ENCODE measurements at places on chromosomes 12 and 14.

DNA sequence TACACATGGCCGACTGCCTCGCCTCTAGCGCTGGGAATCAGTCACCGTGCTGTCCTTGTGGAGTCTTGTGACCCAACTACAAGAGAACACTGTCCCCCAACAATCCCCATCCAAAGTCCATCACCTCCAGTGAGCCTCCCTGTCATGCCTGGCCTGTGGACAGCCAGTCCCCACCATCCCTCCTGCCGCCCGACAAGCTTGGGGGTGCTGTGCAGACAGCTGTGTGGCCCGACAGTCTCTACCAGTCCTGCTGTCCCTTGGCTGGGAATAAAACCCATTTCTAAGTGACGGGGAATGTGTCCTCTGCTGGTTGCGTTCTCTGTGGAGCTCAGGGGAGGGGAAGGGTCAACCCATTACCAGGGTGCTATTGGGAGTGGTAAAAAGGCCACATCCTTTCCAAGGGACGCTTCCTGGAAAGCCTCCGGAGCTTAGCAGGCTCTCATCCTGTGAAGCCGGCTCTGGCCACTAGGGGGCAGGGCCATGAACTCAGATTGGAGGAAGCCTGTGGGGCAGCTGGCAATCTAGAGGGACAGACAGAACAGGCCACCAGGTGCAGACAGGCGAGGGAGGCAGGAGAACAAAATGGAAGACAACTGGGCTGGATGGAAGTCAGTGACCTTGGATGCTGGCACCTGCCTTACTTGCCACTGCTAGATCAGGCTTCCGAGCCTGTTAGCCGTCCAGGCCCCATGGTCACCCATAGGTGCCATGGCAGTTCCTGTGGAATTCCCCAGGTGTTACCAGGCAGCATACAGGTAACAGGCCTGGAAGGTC, 12.0 kb upstream of the BLTP3B start:
- DNase-seq: peak; percentile 71

GRCh38 chr12:109900752-109901580, 892 bp downstream of the TCHP start:
- no peak for DNase-seq

DNA sequence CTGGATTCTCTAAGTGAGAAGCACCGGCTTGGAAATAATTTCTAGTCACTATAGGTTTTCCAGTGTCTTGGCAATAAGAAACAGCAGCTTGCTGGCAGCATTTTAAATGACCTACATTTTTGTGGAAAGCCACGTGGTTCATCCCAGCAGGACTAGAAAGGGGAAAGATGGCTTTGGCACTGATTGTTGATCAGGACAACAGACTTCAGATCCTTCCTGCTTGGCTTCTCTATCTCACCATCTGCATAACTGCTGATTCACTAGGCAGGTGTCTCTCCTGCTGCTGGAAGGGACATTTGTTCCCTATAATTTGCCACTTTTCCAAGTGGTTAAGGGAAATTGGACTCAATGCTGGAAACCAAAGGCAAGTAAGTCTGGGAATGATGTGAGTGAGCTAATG, 131.0 kb downstream of the TTC8 start:
- DNase-seq: no peak

GRCh38 chr14:45906257-45906656, 653.3 kb upstream of the MIS18BP1 start:
- no peak for DNase-seq

- DNase-seq: no peak
These were observed 235.5 kb downstream of the PAWR start for GRCh38 chr12:79455286-79455685.

DNA sequence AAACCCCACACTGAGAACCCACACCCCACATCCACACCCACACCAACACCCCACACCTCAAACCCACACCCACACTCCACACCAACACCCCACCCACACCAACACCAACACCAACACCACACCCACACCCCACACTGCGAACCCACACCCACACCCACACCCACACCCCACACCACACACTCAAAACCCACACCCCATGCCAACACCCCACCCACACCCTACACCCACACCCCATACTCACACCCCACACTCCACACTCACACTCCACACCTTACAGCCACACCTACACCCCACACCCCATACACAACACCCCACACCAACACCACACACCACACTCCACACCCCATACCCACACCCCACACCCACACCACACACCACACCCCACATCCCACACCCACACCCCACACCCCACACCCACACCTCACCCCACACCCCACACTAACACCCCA, 38.0 kb downstream of the TMEM120B start:
- peak; percentile 53 for DNase-seq

DNA sequence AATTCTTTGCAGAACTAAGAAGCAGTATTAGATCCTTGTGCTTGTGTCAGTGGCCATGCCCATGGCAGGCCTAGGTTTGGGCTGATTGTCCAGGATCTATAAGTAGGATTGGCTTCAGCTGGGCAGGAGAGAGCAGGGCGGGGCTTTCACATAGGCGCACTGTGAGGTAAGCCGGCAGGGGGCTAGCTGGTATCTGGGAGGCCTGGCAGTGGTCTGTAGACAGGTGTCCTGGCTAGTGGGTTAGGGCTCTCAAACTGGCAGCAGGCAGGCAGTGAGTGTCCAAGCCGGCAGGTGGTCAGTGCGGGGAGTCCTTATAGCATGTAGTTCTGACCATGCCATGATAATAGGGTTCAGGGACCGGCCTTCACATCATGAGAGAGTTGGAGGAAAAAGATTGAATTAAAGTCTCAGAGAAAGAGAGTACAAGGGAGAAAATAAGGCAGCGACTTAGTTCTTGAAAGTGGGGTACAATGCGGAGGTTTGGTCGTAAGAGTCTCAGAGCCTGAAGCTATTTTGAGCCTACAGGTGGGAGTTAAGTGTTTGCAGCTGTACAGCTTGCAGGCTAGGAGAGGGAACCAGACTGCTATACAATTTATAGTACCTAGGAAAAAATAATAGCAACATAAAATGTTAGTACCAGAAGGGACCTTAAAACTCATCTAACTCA, 137.4 kb downstream of the TPH2 start:
- DNase-seq: no peak

GRCh38 chr14:92755495-92755894, 7.1 kb upstream of the LGMN start:
- DNase-seq: no peak

- DNase-seq: no peak
These were observed 44.1 kb upstream of the AMN start for GRCh38 chr14:102878174-102878969.

DNA sequence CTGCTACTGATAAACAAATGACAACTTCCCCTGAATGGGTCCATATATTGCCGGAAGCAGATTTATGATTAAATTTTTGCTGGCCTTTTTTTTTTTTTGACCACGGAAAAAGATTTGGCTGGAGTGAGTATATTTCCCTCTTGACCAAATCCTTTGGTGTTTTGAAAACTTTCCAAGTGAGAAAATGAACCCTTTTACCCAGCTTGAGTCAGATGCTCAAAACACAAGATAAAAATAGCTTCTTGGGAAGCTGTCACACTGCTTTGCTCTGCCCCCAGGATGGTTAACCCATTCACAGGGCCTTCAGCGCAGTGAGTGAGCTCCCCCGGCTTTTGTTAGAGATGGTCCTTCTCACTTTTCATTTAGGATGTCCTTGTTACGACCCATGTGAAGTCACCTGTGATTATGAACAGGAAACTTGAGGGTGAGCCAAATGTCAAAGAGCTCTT, 224.3 kb downstream of the PELI2 start:
- DNase-seq: no peak

DNA sequence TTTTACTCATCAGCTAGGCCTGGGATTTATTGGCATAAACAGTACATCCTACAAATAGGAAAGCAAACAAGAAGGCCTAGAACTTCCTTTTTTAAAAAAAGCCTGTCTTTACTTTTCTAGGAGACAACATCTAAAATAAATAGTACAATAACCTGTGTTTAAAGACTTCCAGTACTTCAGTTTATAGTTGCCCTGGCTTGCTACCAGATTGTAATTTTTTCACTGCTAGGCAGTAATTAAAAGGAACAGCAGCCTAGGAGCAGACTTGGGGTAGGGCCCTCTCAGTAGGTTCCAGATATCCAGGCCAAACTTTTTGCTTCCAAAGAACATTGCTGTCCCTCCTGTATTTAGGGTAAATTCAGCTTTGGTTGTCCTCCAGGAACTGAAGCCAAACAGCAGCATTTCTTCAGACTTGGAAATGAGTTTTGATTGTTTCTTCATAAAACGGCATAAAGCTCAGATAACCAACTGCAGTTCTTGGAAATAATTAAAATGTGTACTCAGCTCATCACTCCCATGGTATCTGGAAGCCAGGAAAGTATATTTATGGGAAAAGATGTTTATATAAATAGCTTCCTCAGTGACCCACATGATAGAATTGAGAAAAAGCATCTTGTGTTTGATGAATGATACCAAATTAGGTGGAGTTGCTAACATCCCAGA, 61.7 kb downstream of the PPP1R36 start:
- DNase-seq: no peak

- DNase-seq: no peak
These were observed 9.4 kb upstream of the CACNA2D4 start for GRCh38 chr12:1927751-1928351.

DNA sequence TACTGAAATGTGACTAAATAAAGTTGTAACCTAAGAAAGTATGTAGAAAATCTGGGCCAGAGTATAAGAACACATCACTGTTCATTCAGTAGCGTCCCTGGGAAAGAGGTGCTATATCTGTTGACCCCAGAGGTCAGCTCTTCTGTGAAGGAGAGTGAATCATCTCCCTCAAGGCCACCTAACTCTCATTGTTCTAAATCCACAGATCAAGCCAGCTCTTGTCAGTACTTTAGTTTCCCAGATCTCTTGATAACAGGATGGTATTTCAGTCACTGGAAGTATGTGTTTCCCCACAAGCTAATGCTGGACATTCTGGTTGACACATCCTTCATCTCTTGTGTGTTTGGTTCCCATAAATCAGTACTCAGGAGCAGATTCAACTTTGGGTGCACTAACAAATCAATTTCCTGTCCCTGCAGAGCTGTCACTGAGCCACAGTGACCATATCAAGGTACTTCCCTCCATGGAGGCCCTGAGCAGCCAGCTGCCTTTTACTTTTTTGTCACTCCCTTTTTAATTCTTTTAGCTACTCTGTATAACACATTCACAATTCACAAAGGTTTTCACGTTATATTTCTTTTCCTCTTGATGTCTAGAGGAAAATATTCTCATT, 7.8 kb downstream of the KRT1 start:
- DNase-seq: no peak

DNA sequence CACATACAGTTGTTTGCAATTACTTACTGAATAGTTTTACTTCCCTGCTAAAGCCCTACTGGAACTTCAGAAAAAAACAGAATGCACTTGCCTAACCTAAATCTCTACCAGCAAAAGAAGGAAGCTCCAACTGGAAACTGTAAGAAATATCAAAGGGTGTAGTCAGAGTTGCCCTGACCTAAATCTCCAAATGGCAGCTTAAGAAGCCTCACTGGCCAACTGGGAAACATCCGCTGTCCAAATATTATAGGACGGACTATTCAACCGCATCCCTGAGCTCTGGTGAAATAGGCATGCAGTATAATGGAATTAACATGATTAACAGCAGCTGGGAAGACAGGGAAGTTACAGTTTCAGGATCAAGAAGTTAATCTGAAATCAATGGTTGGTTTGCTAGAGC, 24.3 kb downstream of the ANAPC7 start:
- no peak for DNase-seq

GRCh38 chr14:87810711-87811110, 182.3 kb downstream of the GALC start:
- no peak for DNase-seq

GRCh38 chr12:69085852-69086251, 152.9 kb upstream of the CPM start:
- no peak for DNase-seq

- DNase-seq: peak; percentile 76
These were observed 20.0 kb downstream of the CKAP4 start for GRCh38 chr12:106227641-106228319.

DNA sequence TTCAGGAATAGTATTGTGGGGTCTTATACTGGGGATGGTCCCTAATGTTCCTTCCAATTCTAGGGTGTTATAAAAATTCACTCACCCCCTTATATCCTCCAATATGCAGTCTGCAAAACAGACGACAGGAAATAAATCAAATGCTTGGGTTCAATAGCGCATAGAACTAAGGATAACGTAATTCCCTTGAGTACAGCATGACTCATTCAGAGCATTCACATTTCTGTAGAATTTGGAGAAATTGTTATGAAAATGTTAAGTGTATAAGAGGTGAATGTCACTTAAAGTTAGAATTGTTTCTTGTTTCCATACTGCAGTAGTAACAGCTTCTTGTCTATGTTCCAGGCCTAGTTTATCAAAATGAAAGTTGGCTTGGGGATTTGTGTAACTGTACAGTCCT, 271.4 kb downstream of the RPS29 start:
- DNase-seq: no peak

DNA sequence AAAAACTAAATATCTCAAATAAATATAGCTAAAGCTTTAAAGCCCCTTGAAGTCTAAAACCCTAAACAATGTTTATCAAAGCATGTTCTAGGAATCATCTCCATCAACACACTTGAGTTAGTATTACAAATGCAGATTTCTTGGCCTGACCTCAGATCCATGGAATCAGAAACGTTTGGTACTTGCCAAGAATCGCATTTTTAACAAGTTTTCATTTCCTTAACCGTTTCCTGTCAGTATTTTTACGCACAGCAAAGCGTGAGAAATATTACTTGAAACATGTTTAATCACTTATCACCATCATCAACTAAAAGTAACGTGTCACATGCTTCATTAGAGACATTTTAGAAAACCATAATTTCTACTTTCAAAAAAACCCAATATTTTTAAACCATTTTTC, 9.7 kb downstream of the SLCO1C1 start:
- no peak for DNase-seq

DNA sequence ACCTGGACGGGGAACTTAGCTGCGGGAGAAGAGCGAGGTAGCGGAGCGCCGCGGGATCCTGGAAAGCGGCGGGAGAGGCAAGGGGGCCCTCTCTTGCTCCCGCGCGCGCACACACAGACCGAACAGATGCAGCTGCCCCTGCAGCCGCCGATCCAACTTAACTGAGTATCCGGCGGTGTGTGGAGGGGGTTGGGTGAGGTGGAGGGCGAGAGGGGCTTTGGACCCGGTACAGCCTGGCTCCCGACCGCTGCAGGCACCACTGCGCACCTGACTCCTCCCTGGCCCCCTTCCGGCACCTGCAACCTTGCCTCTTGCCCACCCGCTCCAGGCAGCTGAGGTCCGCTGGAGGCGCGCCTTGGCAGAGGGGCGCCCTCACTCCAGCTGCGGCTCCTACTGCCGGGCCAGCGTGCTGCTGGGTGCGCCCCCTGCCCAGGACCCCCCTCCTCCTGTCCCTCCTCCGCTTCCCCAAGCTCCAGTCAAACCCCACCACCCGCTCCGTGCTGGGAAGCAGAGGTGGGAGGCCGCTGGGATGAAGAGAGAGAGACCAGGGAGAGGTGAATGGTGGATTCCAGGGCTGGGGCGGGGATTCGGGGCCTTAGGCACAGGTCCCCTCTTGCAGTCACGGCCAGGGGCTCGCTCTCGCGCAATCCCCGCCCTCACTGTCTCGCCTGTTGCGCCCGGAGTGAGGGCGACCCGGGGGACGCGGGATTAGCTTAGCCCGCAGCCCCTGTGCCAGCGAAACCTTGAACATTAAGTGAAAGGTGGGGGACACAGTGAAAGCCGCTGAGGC, 2.6 kb downstream of the DIO3 start:
- DNase-seq: no peak

All from CD4-positive, alpha-beta T cell treated with Interleukin-12 subunit alpha and Interleukin-12 subunit beta, for 1 hour (primary cell).